ENCODE measurements at places on chromosomes 12 and 14. TPM values are rescaled to one million over a fixed set of nuclear protein-coding genes. Genes with fewer than 3 reads are reported as not detected.
A peak's percentile ranks its signal among the peaks of the same experiment; 100 is the strongest.

DNA sequence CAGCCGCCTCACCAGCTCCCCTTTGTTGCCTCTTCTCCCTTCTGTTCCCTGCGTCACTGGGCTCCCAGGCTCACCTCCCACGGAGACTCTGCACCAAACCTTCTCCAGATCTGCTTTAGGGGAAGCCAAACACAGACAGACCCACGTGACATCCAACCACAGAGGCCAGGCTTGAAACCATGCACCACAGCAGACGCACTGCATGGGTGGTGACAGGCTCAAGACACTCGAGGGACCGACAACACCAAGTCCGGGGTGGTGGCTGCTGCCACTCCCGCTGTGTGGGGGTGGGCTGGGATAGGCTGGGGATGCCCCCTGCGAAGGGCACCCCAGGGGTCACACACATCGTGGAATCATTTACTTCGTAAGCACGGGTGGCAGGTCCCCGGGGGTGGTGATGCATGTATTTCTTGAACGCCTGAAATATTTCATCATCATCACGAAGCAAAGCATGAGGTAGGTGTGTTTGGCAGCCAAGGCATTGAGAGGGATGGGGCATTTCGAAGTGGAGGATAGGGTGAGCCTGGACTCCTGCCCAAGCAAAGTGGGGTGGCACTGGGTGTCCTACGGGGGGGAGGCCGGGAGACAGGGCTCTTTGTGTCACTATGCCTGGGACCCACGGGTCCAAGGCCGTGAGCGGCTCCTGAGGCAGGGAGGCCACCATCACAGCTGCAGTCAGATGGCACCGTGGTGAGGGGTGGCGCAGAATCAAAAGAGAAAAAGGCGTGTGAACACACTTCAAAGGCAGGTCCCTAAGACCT lies 66.8 kb upstream of the RFLNA start:
- no peak for DNase-seq

DNA sequence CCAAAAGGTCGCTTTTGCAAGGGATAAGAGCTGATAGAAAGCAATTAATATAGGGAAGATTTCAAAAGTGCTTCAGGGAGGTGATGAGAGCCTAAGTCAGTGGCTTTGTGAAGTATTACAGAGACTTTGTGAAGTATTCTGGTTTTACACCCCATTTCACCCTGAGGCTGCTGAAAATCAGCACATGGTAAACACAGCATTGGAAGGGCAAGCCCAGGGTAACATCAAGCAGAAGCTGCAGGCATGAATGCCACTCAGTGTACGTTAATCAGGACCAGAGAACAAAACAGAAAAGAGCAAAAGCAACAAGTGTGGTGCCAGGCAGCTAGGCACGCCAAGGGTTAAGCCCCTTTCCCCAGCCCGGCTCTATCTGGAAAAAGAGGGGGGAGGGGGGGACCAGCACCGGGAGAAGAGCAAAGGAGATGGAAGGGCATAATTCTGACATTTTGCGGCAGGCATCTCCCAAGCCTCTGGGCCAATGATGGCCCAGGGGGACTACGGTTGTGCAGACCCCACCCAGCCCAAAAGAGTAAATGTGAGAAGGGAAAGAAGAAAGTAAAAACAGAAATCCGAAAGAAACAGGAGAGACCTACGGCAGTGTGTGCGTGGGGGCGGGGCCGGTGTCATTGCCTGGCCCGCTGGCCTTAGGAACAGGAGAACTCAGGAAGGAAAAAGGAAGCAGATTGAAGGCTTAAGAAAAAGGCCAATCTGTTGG lies 58.9 kb downstream of the DHRS2 start:
- no peak for DNase-seq

DNA sequence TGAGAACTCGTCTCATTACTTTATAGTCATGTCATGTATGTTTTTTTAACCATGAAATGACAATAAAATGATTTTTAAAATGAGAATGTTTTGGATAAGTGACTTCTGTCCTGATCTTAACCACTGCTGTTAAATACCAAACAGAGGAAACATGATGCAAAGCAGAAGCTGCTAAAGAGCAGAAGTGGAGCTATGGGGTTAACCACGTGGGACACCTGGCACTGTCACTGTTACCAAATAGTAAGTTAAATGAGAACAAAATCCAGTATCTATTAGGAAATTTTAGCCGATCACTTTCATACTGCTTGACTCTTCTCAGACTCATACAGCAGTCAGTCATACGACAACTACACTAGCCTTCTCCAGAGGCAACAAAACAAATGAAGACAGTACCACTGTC lies 82.4 kb downstream of the SCAF11 start:
- DNase-seq = no peak

AICDA gene
- total RNA-seq = not detected

GRCh38 chr14:98651037-98651436 lies 621.0 kb downstream of the BCL11B start:
- DNase-seq = no peak

DNA sequence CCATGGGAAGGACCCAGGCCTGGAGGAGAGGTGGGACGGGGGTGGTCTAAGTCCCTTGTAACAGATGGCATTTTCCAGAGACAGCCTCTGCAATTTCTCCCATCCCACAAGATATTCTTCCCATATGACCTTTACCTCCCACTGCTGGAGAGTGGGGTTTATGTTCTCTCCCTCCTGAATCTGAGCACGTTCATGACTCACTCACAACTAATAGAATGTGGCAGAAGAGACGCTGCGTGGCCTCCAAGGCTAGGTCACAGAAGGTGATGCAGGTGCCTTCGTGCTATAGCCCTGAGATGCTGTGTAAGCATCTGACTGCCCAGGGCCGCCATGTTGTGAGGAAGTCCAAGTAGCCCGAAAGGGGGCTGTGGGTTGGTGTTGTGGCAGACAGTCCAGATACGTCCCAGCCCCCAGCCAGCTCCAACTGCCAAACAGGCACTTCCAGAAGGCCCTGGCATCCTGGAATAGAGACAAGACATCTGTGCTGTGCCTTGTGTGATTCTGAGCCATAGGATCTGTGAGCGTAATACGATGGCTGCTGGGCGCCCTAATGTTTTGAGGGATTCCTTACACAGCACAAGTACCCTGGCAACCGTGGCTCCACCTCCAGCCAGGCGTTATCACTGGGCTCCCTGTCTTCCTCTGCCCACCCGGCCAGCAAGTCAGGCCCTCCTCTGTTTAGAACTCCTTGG lies 56.1 kb upstream of the NCOR2 start:
- DNase-seq = no peak

MORN3 gene
- total RNA-seq = 3.5 TPM

GRCh38 chr14:90866833-90867232 lies 50.6 kb upstream of the TTC7B start:
- DNase-seq = no peak

PRB2 gene
- total RNA-seq = not detected

TMEM63C gene
- 0.29 TPM for total RNA-seq

RNFT2 gene
- total RNA-seq = 11.7 TPM

DNA sequence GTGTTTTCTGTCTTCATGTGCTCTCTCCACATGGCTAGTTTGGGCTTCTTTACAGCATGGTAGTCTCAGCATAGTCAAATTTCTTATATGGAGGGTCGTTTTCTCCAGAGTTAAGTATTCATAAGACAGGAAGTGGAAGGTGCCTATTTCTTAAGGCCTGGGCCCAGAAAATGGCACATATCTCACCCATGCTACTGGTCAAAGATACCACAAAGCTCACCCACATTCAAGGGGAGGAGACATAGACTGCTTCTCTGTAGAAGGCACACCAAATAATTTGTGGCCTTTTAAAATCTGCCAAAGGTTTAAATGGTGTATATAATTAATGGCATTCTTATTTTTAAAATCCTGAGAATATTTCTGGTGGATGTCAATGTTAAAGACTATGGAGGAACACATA lies 44.8 kb downstream of the CCDC91 start:
- DNase-seq = no peak

DNA sequence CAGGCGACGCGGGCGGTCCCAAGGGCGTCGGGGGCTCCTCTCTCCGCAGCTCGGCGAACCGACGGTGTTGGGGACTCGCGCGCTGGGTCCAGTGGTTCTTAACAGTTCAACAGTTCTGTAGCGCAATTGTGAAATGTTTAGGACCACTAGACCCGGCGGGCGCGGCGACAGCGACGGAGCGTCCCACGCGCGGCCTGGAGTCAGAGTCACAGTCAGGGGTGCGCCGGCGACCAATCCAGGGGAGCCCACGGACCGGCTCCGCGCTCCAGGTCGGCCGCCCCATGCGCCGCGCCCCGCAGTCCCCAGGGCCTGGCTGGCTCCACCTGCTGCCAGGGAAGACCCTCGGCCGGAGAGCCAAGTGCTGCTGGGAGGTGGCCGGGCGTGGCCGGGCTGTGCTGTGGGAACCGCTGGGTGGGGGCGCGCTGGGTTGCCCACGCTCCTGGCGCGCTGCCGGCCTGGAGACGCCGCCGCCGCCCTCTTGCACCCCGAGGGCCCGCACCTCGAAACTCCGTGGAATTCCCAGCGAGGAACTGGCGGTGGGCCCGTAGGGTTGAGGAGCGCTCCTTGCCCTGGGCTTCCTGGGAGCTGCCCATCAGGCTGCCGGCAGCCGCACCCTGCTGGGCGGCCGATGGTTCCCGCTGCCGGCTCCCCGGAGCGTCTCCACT lies 20.9 kb upstream of the KIF26A start:
- no peak for DNase-seq

DNA sequence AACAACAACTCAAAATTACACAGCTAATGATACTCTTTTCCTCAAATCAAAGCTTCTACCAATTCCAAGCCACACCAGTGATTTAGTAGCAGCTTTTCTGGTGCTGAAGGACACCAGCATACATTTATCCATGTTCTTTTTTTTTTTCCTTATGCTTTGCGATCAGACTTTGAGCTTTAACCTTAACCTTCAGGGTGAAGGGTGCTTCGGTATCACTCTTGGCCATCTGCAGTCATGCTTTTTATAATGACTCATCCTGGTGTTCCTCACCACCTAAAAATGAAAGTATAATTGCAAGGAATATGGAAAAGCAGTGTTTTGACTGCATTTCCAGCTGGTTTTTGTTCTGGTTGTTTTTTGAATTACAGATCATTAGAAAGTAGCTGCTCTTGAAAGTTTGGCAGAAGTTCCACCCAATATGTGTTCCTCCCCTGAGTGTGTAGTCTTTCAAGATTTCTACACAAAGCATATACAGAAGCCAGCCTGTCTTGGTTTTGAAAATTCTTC lies 1.3 kb upstream of the SLC41A2 start:
- DNase-seq = no peak

METTL25 gene
- total RNA-seq = 8.6 TPM

- DNase-seq = no peak
These were observed 21.6 kb downstream of the MSRB3 start for GRCh38 chr12:65300097-65300496.

GRCh38 chr14:24422694-24423601 lies 6.5 kb downstream of the CBLN3 start:
- no peak for DNase-seq

DNA sequence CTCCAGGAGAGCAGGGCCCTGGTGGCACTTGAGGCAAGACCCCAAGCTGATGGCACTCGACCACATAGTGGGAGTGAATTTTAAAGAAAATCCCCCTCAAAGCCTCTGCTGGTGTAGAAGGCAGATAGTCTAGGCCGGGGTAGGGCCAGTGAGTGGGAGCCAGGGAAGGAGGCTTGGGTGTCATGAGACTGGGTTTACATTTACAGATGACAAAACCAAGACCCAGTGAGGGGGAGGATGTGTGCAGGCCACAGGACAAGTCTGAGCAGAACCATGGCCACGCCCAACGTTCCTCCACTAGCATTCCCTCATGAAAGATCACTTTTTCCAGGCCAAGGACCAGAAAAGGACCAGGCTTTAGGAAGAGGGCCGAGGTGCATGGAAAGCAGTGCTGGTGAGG lies 42.0 kb downstream of the EVL start:
- DNase-seq = no peak

CCDC175 gene
- not detected for total RNA-seq

- no peak for DNase-seq
These were observed 15.3 kb downstream of the EP400 start for GRCh38 chr12:131965073-131965472.

DDHD1 gene
- total RNA-seq = 58.0 TPM

CFAP54 gene
- total RNA-seq = 0.40 TPM

- DNase-seq = peak; percentile 56
These were observed 323 bp downstream of the VTI1B start for GRCh38 chr14:67674139-67674479.

ITPK1 gene
- total RNA-seq = 63.7 TPM
